A549 treated with Mapracorat at 1 μM for 4 hours (cell line): ENCODE measurements at places on chromosomes 6 and 20. TPM values are rescaled to one million over a fixed set of nuclear protein-coding genes. Genes with fewer than 3 reads are reported as not detected.

Gene ACSS1
- 11.5 to 17.1 TPM (median 15.7 TPM) in 5 replicates for total RNA-seq

Gene ADGRF1
- total RNA-seq = 0.04 TPM in 1 of 5 replicates, not detected in the others

Gene SERINC1
- total RNA-seq = 69.8 to 85.1 TPM (median 84.0 TPM) in 5 replicates

Gene MAVS
- total RNA-seq = 17.1 to 22.8 TPM (median 21.8 TPM) in 5 replicates

Gene MCCD1
- total RNA-seq = not detected in 5 replicates

Gene CTSA
- 94.8 to 123 TPM (median 110 TPM) in 5 replicates for total RNA-seq

Gene MARCKS
- total RNA-seq = 11.3 to 21.1 TPM (median 18.8 TPM) in 5 replicates
